ENCODE measurements at places on chromosomes 12 and 14.

DNA sequence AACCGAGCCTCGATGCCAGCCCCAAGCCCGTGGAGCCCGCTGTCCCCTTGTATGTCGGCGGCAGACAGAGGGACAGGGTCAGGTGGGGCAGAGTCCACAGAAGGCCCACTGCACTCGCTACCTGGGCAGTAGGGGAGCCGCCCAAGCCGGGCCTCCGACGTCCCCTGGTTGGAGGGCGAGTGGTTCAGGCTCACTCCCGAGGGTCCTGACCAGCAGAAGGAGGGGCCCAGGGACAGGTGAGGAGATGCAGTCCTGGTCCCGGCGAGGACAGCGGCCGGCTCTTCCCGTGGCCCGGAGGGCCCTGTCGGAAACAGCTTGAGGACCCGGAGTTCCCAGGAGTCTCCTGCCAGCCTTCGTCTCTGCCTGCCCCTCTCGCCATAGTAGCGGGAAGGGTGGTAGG, 216.7 kb upstream of the SFSWAP start:
- DNase-seq: no peak

GRCh38 chr12:131005161-131006035, 51.7 kb downstream of the ADGRD1 start:
- DNase-seq: no peak

DNA sequence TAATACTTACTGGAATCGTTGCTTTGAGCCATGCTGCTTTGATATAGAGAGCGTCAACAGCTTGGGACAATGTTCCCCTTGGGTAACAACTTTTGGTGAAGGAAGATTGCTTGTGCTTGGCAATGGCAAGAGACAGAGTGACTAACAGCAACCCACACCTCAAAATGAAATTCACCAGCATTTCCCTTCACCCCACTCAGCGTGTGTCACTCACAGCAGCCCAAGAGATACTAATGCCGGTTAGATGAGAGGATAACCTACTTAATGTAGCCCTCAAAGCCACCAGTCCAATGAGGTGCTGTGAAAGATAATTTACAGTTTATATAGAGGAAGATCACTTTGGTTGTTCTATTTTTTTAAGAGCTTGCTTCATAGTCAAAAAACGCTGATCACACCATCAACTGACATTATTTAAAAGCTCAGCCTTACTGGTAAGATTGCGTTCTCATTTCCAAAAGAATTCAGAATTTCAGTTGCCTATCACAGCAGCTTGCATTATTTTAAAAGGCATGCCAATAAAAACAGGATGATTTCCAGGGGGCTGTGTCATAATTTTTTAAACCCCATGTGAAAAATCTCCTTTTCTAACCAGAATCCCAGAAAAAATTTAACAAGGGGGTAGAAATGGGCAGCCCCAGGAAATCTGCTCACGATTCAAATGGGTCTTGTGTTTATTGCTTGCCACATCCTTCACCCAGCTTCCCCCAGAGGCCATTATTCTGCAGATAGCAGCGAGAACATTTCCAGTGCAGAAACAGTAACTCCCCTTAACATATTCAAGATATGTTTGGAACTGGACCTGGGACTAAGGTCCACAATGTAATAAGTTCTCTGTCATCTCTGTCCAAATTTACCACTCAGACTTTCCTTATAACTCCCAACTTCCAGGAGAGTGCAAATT, at the start of gene IL26:
TSS of gene IL26 (minus strand) at position 235 of the 901 bp plus-strand sequence. CDS start at position 181, 54 bp downstream.
- DNase-seq: no peak

DNA sequence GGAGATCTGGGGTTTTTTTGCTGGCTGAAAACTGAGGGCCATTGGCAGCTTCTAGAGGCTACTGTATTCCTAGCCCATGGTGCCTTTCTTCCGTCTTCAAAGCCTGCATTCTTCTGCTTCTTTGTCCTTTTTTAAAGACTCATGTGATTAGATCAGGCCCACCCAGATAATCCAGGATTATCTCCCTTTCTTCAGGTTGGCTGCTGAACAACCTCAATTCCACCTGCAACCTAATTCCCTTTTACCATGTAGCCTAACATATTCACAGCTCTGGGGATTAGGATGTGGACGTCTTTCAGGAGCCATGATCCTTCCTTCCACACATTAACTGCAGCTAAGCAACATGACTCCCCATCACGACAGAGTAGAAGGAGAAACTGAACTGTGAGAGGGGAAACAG, 985.5 kb downstream of the DIO2 start:
- no peak for DNase-seq

- no peak for DNase-seq
Measured at GRCh38 chr12:89817501-89818226, 109.0 kb upstream of the ATP2B1 start.
